ENCODE measurements at places on chromosomes 11 and 22.

GRCh38 chr22:25193548-25193947 is 6.1 kb upstream of the CRYBB3 start:
- no peak for DNase-seq

DNA sequence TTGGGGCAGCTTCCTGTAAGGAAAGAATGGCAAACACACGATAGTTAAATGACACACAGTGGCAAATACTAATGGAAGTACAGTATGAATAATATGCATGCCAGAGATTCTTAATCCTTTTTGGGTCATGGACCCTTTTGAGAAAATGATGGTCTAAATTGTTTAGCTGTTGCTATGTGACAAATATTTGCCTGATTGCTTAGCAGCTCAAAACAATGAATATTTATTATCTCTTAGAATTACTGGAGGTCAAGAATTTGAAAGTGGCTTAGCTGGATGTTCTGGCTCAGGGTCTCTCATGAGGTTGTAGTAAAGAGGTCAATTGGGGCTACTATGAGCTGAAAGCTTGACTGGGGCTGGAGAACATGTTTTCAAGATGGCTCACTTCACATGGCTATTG is 69.7 kb downstream of the FANCF start:
- DNase-seq: no peak

DNA sequence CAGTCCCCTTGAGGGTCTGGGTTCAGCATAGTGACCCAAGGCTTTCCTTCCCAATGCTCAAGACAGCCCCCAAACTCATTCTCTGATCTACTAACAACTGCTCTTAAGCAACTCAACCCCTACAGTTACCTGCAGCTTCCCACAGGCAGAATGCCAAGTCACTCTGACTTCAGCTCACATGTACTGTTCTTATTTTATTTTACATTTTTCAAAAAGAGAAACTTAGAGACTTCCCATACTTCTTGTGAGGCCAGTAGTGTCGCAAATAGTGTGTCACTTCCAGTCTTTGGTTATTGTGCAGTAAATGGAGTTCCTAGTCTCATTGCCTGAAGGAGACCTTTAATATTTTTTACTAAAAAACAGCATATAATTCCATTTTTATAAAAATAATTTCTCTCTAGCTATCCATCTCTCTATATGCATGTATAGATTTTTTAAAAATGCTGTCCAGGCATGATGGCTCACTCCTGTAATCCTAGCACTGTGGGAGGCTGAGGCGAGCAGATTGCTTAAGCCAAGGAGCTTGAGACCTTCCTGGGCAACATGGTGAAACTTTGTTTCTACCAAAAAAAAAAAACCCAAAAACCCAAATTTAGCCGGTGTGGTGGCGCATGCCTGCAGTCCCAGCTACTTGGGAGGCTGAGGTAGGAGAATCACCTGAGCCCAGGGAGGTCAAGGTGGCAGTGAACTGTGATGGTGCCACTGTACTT is 41.8 kb downstream of the ENTHD1 start:
- DNase-seq: no peak

DNA sequence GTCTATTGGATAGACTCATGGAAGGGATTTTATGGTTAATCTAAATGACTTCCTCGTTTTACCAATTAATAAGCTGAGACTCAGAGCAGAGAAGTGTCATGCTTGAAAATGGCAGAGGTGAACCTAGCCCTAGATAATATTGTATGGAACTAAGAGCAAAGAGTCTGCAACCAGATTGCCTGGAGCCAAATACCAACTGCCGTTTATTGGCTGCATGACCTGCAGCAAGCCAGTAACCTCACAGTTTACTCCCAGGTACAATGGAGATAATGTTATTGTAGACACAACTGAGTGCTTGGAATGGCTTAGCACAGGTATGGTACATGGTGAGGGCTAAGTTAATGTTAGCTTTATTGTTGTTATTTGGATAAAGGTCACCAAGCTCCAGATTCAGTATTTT is 84.6 kb upstream of the FAT3 start:
- DNase-seq: no peak

- no peak for DNase-seq
Measured at GRCh38 chr11:62341588-62341987, 4.3 kb downstream of the ASRGL1 start.

- DNase-seq: no peak
Measured at GRCh38 chr11:123069908-123070821, 8.2 kb upstream of the HSPA8 start.

DNA sequence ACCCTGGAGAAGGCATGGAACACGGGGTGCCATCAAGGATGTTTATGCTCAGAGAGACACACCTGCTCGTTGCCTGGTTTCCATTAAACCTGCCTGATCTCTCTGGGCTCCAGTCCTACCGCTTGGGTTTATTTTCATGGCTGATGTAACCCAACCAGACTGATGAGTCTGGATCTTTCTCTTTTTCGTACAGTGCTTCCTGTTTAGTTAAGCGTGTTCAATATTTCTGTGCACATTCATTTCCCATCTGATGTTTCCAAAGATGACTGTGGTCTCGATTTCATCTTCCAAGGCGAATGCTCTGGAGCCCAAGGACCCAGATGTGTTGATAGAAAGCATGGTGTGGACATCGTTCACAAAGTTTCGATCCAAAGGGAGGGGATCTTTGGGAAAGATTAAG is 84.3 kb downstream of the SNX19 start:
- no peak for DNase-seq

- no peak for DNase-seq
Measured at GRCh38 chr11:2968341-2968900, 23.7 kb downstream of the NAP1L4 start.

DNA sequence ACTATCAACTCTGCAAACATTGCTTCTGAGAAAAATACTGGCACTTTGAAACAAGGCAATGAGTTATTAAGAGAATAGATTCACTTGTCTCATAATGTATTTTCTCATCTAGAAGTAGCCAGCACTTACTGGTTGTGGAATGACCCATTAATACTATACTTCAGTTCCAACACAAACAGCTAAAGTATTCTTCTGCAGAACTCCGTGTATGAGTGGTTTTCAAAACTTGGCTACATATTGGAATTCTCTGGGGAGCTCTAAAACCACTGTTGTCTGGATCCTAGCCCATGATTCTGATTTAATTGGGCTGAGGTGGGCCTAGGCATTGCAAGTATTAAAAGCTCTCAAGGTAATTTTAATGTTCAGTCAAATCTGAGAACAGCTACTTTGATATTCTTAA is 1416.4 kb upstream of the RAG2 start:
- peak; percentile 43 for DNase-seq

DNA sequence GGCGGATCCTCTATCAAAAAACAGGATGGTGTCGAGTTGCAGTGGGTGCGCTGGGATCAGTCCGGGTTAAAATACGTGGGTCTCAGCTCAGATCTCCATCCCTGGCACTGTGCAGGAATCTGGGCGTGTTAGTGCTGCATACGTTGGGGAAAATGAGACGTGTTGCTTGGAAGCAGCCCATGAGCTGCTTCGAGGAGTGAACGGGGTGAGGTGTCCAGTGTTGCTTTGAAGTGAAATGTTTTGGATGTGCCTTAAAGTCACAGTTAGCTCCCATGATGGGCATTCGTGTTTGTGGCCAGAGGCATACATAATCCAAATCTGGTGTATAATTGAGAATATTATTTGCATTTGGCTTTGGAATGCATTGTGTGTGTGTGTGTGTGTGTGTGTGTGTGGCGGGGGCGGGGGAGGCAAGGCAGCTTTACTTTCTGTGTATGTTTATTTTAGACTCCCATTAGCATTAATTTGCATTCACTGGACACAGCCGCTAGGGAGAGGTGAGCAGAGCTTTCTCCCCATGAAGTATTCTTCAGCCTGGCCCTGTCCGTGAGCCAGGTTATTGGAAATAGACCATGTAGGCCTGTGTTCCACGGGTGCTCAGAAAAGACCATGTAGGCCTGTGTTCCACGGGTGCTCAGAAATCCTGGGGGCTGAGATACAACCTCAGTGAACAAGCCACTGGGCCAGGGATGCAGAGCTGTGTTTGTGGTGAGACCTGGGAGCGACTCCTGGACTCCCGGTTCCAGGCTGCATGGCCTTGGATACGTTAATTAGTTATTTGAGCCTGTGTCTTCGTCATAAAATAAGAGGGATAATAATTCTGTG is 134.6 kb downstream of the ST3GAL4 start:
- DNase-seq: no peak

- DNase-seq: peak; percentile 57
Measured at GRCh38 chr11:12556155-12556554, 118.1 kb upstream of the TEAD1 start.

DNA sequence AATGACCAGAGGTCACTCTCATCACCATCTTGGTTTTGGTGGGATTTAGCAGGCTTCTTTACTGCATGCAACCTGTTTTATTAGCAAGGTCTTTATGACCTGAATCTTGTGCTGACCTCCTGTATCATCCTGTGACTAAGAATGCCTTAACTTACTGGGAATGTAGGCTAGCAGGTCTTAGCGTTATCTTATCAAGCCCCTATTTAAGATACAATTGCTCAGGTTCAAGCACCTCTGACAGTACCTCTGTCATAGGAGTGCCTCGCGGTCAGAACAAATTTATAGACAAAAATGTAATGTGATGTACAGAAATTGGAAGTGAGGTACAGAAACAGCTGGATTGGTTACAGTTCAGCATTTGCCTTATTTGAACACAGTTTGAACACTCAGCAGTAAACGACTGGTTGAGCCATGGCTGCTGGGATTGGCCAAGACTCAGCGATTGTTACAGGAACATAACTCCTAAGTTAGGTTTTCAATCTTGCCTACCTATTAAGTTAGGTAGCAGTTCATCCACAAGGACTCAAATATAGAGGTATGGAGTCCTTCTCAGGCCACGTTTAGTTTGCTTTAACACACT is 16.1 kb upstream of the TMEM123 start:
- DNase-seq: no peak

DNA sequence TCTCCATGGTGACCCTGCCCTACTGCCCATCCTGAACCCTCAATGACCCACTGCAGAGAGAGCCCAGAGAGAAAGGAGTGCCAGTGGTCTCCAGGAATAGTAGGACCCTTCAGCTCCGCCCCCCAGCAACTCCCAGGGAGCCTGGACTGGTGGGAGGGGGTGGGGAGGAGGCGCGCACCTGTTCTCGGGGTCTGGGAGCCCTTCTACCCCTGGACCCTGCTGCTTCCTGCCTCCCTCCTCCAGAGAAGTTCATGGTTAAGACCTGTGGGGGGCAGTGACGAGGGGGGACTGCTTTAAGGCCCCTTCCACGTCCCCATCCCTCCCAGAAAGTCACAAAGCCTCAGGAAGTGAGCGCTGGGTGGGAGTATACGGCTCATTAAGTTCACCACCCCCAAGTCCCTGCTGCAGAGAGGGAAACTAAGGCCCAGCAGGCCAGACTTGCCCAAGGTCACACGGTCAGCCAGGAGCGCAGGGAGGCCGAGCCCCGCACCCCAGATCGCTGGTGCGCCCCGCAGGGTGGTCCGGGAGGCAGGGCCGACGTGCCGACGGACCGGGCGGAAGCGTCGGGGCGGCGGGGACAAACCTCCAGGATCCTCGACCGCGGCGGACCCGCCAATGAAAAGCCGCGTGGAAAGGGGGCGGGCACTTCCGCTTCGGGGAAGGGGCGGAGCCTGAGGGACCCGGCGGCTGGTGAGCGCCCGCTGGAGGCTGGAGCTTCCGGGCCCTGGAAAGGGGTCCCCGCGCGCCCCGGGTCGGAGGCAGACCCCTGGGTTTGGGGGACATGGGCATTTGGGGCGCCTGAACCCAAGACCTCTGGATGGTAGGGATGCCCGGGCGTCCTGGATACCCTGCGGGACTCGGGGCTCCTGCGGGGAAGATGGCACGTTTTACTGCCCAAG is at the start of the genes NUDT22 and TRPT1:
NUDT22 (plus strand) TSS at position 667 of the 899 bp plus-strand sequence. CDS start 379 bp downstream, outside the sequence.
TRPT1 (minus strand) TSS at position 579 of the 899 bp plus-strand sequence; CDS start at position 253, 326 bp downstream.
- peak; percentile 47 for DNase-seq

- no peak for DNase-seq
Measured at GRCh38 chr11:129620237-129621104, 195.2 kb upstream of the TMEM45B start.

DNA sequence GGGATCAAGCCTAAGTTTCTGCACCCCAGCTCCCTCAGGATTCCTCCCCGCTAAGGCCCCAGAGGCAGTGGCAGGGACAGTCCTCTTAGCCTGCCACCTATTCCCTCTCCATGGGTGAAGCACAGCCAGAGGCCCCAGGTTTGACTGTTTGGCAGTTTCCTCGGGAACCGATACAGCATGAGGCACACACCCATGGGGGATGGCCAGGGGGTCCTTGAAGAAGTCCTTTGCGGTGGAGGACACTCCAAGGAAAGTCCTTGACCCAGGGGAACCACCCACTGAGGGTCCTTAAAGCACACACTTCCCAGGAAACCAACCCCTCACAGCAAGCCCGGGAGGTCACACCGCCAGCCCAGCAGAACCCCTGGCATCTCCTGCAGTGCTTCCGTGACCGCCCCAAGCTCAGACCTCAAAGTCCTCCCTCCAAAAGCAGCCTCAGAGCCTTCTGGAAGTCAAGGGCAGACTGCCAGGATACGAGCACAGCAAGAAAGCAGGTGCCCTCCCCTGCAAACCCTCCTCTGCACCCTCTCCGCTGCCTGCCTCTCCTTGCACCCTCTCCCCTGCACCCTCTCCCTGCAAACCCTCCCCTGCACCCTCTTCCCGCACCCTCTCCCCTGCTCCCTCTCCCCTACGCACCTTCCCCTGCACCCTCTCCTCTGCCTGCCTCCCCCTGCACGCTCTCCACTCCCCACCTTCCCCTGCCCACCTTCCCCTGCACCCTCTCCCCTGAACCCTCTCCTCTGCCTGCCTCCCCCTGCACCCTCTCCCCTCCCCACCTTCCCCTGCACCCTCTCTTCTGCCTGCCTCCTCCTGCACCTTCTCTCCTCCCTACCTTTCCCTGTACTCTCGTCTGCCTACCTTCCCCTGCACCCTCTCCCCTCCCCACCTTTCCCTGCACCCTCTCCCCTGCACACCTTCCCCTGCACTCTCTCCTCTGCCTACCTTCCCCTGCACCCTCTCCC is 1.4 kb downstream of the SIGIRR start:
- no peak for DNase-seq

DNA sequence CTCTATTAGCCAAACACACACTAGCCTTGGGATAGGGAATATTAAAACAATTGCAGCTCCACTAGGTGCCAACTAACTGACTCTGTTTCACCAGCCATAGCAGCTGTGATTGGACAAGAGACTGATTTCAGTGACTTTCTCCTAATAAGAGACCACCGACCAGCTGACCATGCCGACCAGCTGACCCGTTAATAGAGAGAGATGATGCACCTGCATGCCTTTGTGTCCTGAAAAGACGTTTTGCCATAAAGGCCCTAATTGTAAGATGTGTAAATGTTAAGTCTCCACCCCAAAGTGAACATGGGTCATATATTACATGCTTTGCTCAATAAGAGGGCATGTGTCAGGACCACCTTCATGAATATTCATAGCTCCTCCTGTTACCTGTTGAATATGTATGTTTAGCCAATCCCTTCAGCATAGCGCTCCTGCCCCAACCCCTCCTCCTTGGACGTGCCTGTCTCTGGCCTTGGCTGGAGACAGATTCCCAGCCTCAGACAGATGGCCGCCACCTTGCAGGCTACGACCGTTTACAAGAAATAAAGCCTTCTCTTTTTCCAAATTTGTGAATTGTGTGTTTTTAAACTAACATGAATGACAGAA is 1.3 kb upstream of the NADSYN1 start:
- no peak for DNase-seq

All from fibroblast of the conjunctiva (primary cell).